ENCODE measurements at places on chromosomes 2 and 18.

GRCh38 chr2:14303366-14304115 is 329.0 kb upstream of the LRATD1 start:
- DNase-seq = no peak

DNA sequence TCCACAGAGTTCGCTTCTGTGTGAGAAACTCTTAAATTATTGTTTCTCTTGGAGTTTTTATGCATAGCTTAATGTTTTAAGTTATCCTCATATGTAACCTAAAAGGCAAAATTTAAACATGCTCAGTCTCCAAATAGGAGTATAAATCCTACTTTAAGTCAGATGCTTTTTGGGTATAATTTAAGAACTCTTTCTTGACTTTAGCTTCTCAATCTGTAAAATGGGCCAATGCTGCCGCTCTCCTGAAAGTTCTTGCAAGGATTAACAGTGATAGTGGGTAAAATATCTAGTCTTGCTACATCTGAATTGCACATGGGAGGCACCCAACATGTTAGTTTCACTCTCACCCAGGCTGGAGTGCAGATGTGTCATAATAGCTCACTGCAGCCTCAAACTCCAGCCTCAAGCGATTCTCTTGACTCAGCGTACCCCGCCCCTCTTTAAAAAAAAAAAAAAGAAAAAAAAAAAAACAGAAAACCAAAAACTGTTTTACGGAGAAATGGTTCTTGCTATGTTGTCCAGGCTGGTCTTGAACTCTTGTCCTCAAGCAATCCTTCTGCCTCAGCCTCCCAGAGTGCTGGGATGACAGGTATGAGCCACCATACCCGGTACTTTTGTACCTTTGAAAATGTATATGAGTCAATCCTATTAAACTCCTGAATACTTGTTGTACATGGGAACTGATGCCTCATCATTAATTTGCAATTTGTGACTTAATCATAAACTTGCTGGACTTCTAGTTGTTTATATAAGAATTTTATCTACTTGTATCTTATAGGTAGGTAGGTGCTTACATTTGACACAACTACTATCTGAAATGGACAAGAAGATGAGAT is 1.8 kb downstream of the FBXO48 start:
- DNase-seq = no peak

GRCh38 chr2:73177645-73178255 is 24.6 kb upstream of the NOTO start:
- no peak for DNase-seq

DNA sequence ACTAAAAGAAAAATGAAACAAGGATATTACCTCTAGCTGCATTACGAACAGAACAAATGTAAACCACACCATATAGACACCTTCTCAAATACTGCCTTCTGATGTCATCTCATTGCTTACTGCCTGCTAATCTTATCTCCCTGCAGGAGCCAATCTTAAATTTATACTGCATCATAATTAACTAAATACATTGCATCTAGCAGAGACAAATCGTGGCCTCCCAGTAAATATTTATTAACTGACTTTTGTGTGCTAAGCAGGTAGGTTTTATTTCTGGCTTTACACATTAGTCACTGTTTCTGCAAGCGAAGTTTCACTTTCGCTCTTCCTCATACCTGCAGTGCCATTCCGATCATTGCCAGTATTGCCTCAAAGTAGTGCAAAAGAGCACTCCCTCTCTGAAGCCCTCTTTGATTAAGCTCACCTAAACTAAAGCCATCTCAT is 67.5 kb downstream of the SPATS2L start:
- no peak for DNase-seq

- no peak for DNase-seq
These were observed 117.9 kb upstream of the OSR1 start for GRCh38 chr2:19476327-19476726.

GRCh38 chr2:72828840-72829507 is 3.1 kb upstream of the EXOC6B start:
- DNase-seq = no peak

GRCh38 chr2:148725564-148725963 is 81.0 kb downstream of the EPC2 start:
- DNase-seq = no peak

DNA sequence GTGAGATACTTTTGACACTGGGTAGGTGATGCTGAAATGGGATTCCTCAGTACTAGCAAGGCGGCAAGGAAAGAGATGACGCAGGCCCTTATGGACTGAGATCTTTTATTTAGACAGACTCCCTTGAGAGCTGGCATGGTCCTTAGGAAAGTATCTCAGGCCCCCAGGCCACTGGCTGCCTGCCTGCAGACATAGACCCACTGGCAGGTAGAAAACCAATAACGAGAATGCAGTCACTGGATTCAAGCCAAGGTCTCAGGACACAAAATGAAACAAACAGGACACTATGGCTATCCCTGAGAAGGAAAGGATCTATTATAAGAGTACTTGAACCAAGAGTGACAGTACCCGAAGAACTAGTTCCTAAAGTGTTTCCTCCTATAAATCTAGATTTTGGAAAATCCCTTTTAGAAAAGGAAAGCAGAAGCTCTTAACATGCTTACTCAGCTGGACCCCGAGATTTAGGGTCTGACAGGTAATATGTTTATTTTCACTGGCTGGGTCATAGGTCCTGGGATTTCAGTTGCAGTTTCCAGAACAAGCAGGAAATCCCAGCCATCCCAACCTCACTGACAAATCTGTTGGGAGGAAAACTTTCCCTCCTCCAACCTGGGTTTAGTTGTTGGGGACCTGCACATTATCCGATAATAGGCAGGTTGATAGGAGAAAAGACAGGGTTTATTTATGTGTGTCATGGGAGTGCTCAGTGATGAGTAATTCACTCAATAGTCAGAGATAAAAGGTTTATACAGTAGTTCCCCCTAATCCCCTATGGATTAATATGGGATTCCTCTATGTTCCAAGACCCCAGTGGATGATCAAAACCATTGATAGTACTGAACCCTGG is 44.5 kb downstream of the COMMD1 start:
- DNase-seq = no peak

DNA sequence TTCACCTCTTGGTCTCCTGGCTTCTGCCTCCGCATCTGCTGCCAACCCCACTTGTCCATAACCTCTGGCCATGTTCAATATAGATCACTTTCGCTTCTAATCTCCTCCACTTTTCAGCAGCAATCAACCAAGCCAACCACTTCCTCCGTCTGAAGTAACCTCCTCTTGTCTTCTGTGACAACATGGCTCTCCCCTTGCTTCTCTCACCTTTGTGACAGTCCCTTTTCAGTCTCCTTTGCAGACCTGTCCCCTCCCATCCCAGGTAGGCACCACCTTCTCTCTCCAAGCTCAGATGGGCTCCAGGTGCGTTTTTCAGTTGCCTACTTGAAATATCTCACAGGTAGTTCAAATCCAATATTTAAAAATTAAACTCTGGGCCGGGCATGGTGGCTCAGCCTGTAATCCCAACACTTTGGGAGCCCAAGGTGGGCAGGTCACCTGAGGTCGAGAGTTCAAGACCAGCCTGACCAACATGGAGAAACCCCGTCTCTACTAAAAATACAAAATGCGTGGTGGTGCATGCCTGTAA is 4.7 kb upstream of the PSD4 start:
- no peak for DNase-seq

DNA sequence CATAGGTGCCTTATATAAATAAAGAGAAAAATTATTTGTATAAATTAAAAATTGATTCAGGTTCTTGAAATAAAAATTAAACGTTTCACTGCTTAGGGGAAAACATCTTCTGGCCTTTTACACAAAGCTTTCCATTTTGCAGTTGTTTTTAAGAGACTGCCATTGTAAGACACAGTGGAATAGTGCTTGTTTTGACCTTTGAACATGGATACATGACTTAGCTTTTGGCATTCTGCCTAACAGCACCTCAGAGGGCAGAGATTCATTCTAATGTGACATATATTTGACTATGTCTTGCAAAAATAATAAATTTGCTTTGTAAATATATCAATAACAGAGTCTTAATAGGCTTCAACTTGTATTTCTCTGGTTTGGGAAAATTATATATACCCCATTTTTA is 142.1 kb downstream of the SLC4A10 start:
- no peak for DNase-seq

DNA sequence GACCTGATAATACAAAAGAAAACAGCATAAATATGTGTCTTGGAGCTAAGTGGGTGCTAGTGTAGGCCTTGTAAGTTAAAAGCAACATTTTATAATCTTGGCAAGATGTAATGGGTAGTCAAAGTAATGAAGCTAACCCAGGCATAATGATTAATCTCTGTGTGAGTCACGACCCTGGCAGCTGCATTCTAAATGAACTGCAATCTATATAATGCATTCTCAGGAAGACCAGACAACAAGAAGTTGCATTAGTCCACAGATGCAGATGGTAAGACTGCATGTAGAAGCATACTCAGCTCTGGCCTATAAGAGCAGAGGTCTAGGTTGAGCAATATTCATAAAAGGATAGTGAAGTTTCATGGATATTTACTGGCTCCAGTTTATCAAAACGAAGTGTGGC is 85.6 kb upstream of the ETAA1 start:
- no peak for DNase-seq

DNA sequence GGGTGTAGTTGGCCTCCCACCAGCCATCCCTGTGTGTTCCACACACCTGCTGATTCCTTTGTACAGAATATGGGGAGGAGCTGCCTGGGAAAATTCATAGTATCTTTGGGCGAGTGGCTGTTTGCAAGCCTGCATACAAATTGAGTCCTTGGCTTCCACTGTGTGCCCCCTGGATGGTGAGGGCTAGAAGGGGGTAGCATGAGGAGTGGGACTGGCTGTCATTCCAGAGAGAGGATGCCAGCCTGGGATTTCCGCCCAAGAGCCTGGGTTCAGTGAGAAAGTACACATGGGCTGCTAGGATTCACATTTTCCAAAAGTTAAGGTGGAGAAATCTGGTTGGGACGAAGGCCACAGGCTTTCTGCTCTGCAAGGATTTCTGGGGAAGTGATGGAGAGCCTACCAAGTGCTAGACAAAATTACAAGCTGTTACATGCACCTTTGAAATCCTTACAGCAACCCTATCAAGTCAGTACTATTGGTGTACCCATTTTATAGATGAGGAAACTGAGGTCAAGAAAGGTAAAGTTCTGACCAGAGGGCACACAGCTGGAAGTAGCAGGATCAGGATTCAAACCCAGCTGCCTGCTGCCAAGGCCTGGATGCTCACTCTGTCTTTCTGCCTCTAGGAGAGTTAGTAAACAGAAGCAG is 606 bp upstream of the TOGARAM2 start:
- no peak for DNase-seq
